ENCODE measurements at places on chromosomes 7 and 10.

GRCh38 chr7:129298268-129298893, 73.6 kb downstream of the AHCYL2 start:
- peak; percentile 56 for DNase-seq

DNA sequence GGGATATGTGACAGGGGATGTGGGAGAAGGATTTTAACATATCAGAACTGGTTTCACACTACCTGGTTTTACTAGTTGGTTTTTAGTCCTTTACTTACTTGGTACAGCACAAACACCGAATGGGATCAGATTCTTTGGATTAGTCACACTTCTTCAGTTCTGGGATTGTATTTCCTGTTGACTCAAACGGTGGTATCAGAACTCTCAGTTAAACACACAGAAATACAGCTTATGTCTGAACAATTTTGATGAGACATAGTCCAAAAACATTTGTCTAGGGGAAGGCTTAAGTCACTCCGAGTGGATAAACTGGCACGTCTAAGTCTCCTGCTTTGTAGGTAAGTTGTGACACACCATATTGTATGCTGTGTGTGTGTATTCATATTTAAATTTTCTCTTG, 480.5 kb downstream of the PHTF2 start:
- DNase-seq, result no peak

- DNase-seq, result no peak
Measured at GRCh38 chr10:101725296-101726114, 30.5 kb upstream of the FBXW4 start.

DNA sequence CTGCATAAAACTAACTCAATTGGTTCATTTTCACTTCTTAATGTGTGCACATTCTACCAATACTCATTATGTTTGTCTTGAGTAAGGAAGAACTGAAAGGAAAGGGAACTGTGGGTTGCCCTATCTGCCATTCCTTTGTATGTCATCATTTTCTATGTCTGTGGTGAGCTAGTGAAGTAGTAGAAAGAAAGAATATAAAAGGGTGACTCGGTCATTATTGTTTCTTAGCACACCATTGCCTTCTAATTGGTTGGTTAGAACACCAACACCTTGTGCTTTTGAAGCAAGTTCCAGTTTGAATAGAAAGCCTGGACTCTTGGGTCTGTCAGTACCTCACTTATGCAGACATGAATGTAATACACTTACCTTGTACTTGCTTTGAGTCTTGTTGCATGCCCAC, 64.3 kb upstream of the MDFIC start:
- no peak for DNase-seq

DNA sequence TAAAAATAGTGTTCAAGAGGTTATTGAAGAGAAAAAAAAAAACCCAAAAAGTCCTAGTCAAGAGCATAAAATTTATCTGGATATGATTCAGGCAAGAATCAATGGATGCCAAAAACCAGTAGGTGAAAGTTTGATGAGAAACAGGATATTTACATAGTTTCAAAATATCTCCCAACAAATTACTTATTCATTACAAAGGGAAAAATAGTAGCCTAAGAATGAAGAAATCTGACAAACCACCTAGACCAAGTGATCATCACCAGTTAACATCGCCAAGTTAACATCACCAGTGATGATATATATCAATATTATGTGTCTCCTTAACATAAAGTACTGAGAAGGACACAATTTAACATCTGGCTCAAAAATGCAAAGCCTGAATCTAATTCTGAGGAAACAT, 85.2 kb downstream of the RNLS start:
- DNase-seq, result no peak

DNA sequence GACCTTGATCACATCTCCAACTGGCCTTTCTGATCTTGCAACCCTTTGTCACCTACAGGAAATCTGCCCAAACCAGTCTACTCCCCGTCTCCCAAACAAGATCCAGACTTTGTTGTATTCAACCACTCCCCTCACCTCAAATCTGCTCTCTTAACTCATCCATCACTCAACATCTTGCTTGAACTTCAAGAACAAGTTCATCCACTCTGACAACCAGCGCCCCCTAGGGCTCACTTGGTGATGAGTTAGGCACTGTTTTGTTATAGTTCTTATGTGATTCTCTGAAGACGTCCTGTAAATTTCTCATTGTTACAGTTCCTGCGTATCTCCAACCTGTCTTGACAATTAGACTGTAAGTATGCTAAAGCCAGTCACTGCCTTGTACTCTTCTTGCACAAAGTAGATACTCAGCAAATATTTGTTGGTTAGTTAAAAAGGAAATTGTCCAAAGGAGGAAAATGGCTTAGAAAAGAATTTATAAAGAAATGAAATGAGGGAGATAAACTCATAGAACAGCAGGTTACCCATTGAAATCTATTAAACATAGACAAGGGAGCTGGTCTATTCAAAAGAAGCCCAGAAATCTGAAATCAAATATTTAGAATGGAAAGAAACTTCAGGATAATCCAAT, 5.3 kb downstream of the FRMD4A start:
- peak; percentile 67 for DNase-seq

GRCh38 chr10:32938554-32939061, 19.4 kb downstream of the ITGB1 start:
- DNase-seq, result no peak

- DNase-seq, result no peak
Measured at GRCh38 chr10:61866700-61867368, 34.7 kb upstream of the ARID5B start.

DNA sequence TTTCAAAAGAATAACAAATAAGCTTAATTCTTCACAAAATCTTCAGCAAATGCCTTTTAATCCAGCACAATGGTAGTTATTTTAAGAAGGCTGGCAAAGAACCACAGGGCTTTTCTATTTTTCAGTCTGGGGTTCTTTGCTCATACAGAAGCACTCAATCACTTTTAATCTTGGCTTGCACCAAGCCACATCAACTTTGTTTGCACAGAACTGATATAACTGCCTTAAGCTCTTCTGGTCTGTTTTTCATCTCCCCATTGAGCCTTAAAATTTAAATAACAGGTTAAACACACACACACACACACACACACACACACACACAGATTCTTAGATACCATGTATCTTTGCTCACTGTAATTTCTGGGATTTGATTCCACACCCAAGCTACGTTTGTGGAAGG, 377.0 kb downstream of the GATA3 start:
- no peak for DNase-seq

- DNase-seq, result no peak
Measured at GRCh38 chr7:1474736-1475135, 15.5 kb upstream of the MICALL2 start.

- no peak for DNase-seq
Measured at GRCh38 chr10:13820964-13821337, 234.2 kb downstream of the PRPF18 start.

DNA sequence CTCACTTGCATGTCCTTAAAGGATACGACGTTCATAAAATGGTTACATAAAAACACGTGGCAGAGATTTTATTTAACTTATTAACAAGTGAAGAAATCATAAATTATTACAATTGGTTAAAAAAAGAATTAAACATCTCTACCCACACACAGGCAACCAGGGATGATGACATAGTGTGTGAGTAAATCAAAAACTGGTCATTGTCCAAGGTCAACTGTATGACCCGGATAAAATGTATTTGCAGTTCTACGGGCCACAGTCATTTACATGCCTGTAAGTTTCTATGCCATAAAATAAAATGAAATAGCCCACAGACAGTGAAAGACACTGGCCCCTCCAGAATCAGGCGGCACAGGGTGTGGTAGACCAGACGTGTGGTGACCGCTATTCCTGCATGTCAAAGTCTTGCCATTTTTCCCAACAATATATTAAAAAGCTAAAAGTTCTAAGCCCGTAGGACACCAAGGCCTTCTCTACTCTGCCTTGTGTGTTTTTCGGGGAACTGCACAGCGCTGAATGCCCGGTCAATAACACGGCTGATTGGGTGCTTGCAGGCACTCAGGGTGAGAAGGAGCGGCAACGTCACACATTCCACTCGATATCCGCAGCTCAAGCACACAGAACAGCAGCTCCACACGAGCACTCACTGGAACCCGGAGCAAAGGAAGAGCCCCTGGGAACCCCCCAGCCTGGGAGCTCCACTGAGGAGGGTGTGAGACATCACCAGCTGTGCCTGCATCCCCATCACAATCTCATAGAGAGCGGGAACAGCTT, 143.3 kb upstream of the PPP2R2D start:
- DNase-seq, result no peak

DNA sequence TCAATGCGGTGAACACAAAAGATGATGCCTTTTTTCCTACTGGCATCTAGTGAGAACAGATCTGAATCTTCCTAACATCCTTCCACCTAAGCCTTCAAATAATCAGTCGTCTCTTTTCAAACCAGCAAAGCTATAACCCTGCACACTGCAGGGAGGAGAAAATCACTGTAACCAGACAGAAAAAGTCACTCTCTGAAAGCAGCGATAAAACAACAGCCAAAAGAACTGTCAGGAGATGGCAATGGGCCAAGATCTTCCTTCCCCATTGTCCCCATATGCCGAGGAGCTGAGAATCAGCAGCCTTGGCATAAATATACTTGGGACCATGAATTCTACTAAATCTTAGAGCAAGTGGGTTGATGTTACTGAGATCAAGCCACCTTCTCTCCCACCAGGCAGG, 13.1 kb downstream of the FZD9 start:
- no peak for DNase-seq

DNA sequence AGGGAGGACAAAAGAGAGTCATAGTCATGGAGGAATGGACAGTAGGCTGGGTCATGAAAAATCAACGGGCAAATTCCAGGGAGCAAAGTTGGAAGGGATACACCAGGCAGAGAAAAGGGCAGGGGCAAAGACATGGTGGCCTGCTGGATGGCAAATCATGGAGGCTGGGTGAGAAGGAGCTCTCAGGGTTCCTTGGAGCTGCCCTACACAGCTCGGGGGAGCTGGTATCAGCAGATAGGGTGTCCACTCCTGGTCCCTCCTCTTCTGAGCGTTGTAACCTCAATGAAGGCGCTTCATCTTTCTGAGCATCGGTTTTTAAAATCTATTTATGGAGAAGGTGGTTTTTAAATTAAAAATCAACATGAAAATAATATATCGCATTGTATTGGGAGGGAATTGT, 27.9 kb upstream of the EIF5AL1 start:
- DNase-seq, result no peak

DNA sequence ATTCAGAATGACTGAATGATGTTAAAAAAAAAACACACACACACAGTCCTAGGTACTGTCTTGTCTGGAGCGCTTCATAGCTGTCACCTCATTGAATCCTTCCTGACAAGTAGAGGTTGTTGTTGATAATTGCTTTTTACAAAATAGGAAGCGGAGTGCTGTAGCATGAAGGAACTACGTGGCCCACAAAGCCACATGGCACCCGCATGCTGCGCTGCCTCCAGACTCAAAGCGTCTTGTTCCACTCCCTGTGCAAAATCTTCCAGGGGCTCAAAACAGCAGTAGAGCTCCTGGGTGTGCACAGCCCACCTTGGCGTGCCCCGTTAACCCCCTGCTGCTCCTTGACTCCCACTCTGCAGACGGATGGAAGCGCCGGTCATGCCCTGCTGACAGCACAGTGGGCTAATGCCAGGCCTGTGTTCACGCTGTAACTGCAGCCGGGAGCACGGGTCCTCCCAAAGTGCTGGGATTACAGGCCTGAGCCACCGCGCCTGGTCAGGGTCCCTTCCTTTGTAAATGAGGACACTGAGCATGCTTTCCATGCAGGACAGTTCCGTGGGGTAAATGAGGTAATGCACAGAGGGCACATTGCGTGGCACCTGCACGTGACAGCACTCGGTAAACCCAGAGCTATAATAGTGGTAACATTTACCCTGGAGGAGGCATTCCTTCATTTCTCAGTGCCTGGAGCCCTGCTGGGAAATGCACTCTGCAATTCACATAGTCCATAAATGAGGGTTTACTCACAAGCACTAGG, 91.1 kb upstream of the GNA12 start:
- no peak for DNase-seq

- no peak for DNase-seq
Measured at GRCh38 chr7:29563590-29564495, at the start of gene PRR15. Gene PRR15 (plus strand): TSS chr7:29563835. CDS start chr7:29566330, 2,495 bp downstream.

DNA sequence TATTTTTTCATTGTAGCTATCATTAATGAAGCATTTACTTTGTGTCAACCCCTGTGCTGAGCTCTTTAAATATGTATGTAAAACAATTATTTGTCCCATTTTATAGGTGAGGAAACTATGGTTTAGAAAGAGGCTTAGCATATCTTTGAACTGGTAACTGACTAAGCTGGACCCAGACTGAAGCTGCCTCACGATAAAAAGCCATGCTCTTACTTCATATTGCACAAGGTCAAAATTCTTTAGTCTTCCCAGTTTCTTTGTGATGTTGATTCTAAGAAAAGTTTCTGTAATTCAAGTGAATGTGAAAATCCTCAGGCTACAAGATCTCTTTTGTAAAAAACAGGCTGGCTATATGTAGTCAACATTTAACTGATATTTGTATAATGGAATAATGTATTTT, 46.6 kb upstream of the SLC16A12 start:
- no peak for DNase-seq

- no peak for DNase-seq
Measured at GRCh38 chr10:124306520-124306919, 112.2 kb downstream of the OAT start.

- DNase-seq, result no peak
Measured at GRCh38 chr7:19554581-19554980, 154.3 kb downstream of the POLR1F start.

GRCh38 chr10:3765146-3765545, 19.9 kb downstream of the KLF6 start:
- no peak for DNase-seq

DNA sequence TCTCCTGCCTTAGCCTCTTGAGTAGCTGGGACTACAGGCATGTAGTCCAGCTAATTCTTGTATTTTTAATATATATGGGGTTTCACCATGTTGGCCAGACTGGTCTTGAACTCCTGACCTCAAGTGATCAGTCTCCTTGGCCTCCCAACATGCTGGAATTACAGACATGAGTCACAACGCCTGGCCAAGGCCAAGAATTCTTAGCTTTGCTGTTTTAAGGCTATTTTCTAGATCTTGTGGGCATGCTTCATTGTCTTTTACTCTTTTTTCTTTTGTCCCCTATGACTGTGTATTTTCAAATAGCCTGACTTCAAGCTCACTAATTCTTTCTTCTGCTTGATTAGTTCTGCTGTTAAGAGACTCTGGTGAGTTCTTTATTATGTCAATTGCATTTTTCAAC, 56.4 kb upstream of the TAS2R16 start:
- no peak for DNase-seq

- DNase-seq, result no peak
Measured at GRCh38 chr10:59829601-59830000, 76.3 kb upstream of the MRLN start.

DNA sequence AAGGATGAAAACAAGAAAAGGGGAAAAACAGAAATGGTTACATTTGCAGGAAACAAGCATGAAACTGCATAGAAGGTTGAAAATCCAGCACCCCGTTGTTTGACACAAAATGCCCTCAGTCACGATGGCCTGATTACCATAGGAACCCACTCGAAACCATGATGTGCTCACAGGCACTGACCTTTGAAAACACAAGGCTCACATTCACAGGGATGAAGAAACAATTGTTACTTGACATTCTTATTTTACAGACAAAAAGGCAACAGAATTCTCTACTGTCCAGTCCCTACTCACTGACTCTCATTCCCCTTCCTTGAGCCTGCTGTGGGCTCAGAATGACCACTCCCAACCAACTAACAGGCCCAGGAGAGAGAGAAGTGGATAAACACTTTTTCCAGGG, 131.4 kb upstream of the PDLIM1 start:
- no peak for DNase-seq

GRCh38 chr7:47411281-47411869, 170.5 kb downstream of the TNS3 start:
- no peak for DNase-seq

Measured in stimulated activated naive CD8-positive, alpha-beta T cell treated with anti-CD3 and anti-CD28 coated beads, Interleukin-15, Interleukin-2, amounts not matched to agents 100 U/mL and 50 U/mL, for 24 hours (primary cell).